ENCODE measurements at places on chromosomes 5 and 9.

DNA sequence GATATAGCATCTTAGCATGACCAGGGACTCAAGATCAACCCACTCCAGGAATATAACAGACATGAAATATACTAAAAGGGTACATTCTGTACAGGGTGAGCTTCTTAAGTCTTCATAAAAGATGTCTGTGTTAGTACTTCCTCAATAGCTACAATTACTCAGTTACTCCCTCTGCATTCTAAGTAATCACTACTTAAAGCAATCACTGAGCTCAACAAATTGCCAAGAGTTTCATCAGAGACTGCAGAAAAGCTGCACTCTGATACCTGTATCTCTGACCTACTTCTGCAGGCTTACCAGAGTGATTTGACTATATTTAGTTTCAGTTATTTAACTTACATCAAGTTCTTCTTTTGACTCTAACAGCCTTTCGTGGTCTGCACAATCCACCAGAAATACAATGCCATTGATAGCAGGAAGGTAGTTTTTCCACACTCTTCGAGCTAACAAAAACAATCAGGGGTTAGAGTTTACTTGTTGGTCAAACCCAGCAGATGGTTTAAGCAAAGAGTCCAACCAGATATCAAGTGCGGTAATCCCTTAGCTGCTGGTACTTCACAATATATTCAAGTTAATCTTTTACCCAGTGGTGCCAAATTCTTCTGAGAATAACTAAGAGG is 23.3 kb downstream of the SAR1B start:
- no peak for DNase-seq

- DNase-seq: no peak
Observed at GRCh38 chr9:129673602-129674001, 8.2 kb downstream of the PRRX2 start.

- no peak for DNase-seq
Observed at GRCh38 chr5:170491479-170491878, 12.3 kb upstream of the KCNIP1 start.

GRCh38 chr5:62577488-62577887 is 1.1 kb upstream of the LRRC70 start:
- DNase-seq: no peak

- no peak for DNase-seq
Observed at GRCh38 chr9:81656871-81657337, 32.4 kb downstream of the TLE1 start.

- DNase-seq: no peak
Observed at GRCh38 chr9:36598273-36598672, 25.6 kb downstream of the MELK start.

GRCh38 chr5:91357806-91358205 is 25.3 kb downstream of the ARRDC3 start:
- DNase-seq: no peak

DNA sequence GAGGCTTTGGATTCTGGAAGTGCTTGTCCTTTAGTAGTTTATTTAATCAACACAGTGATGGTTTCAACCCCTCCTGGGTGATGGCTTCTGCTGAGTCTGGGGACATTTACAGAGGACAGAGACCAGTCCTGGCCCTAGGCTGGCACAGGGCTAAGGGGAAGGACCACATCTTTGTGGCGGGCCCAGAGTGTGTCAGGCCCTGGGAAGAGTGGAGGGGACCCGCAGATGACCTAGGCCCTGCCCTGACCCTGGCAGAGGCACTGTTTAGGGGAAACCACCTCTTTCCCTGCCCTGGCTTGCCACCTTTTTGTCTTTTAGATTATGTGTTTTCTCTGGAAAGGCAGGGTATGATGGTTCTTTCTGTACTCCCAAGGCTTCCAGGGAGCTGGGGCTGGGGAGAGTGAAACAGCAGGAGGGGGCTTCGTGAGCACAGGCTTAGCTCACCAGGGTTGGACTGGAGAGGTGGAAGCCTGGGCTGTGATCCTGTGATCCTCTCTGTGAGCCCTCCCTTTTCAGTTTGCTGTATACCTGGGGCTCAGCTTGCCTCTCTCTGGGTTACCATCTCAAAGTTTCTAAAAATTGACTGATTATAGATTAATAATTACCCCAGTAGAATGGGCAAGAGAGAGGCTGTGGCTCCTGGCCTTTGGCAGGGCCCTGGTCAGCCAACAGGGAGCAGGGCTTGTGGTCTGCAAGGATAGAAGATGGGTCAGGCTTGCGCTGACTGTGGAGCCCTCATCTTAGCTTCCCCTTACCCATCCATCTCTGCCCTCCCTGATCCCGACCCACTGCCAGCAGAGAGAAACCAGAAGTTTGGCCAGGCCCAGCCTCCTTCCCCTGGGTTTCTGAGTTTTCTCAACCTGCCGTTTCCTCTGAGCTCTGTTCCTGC is 1.7 kb upstream of the SYNPO start:
- no peak for DNase-seq

GRCh38 chr5:122311497-122311960 is 508 bp upstream of the SNCAIP start:
- peak; percentile 23 for DNase-seq

- no peak for DNase-seq
Observed at GRCh38 chr9:70197216-70198044, 61.3 kb upstream of the SMC5 start.

DNA sequence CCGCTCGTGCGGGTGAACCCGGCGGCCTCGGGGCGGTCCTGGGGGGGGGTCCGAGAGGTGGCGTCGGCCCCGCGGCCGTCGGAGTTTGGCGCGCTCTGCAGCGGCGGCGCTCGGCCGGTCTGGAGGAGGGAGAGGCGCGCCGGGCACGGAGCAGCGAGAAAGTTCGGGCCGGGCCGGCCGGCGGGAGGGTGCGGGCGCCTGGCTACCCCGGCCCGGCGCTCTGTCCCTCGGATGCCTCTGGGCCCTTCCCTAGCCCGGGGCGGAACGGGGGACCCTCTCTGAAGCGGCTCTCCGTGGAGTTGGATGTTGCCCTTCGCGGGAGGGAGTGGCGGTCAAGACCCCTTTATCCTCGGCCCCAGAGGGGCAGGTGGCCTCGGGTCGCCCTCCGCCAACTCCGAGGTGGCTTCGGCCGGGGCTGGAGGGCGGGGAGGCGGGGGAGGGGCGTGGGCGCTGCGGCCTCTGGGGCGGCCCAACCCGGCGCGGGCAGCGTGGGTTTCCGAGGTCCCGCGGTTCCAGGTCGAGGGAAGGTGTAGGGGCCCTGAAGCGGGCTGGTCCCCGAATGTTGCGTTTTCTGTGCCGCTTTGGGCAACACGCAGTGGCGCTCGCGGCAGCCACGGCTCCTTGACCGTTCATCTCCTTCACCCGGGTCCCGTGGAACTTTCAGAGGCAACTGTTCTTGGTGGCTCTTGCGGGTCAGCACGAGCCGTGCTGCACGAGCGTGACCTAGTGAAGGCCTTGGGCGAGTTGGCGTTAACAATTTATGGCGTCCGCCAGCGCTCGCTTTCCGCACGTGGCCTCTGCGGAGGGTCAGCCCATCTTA is 290.5 kb downstream of the DOCK8 start:
- DNase-seq: peak; percentile 14

DNA sequence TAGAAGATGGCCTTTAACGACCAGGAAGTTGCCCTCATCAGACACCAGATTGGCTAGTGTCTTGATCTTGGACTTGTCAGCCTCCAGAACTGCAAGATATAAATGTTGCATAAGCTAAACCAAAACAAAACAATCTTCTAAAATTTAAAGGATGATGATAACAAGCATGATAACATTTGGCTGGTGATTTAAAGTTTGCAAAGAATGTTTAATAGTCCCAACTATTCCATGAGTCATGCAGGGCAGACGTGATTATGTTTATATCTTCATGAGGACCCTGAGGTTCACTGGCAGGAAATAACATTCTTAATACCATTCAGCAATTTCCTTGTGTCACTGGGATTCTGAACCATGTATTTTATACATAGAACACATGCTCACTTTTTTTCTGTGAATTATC is 319.8 kb downstream of the HCN1 start:
- no peak for DNase-seq

DNA sequence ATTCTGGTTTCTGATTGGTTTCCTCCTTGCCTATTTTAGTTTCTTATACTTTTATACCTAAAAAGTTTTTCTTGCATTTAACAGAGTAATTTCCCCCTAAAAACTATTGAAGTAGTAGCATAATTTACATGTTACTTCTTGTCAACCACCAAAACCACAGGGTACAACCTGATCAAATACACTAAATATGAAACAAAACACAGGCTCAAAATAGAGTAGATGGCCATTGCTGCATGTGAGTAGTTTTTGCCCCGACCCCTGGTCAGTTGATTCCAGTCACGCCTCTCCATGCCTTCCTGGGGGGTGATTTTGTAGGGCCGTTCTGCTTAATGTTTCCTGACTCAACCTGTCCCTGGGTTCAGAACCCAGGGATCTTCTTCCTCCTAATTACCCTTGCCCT is 101.8 kb downstream of the TLE4 start:
- no peak for DNase-seq

DNA sequence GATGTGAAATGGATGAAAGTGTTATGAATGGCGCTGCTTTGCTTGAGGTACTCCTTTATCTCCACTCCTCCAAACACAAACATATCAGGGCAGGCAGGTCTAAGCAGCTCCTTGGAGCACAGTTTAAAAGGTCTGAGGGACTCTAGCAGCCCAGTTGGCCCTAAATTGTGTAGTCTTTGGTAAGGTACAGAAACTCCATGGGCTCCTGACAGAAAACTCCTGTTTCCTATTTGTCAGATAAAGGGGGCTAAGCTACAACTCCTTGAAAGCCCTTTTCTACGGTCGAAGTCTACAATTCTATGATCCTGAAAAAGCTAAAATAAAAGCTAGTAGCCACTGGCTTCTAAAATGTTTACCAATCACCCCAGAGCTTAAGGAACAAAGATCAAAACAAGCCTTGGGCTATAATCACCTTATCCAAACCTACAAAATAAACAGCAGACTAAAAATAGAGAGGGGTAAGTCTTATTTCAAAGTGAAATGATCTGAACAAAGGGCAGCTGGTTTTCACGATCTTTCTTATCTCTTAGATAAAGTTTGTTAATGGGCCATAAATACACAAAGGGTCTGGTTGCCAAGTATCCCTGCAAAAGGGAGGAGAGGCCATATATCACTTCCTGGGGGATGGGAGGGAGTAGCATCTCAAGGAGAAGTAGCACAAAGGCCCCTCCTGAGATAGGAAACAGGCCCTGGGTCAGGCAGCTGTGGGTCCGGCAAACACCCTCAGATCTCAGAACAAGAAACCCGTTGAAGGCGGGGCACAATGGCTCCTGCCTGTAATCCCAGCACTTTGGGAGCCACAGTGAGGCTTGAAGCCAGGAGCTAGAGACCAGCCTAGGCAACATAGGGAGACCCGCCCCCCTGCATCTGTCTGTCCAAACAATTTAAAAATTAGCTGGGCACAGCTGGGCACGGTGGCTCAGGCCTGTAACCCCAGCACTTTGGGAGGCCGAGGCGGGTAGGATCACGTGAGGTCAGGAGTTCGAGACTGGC is 28.3 kb upstream of the DENND4C start:
- DNase-seq: no peak

- DNase-seq: no peak
Observed at GRCh38 chr9:76634356-76635054, 129.7 kb upstream of the PCA3 start.

DNA sequence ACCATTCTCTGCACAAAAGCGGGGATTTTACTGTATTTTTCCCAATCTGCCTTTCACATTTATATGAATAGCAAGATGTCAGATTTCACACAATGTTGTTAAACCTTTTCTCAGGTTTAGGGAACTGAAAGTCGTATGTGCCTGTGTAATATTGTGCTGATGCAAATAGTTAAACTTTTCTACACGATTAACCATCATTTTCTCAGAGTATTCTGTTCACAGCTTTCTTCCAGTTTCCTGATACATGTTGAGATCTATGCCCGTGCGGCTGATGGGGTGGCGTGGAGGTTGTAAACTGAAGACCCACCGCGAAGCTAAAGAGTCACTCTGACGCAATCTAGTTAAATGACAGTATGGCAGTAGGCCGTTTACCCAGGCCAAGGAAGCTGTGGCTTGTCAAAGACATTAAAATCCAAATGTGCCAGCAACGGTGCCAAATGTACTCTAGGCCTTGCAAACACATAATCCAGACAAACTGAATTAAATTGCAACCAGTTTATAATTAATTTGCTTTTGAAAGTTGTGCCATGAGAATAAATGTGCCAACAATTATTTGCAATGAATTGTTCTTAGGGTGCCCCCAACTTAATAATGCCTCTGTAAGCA is 145.7 kb downstream of the EBF1 start:
- DNase-seq: no peak

DNA sequence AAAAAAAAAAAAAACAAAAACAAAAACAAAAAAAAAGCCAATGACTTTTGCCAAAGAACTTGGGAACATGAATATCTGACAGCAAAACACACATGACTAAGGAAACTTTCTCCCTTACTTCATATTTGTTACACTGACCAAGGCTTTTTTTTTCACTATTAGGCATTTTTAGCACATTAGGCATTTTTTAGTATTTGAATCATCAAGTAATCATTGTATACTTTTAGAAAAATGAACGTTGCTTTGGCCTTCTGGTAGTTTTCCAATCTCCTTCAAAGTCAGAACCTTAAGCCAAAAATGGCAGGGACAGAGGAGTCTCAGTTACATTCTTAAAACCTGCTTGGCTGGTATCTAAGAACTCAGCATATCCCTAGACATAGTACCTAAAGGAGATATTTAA is 19.3 kb downstream of the NREP start:
- no peak for DNase-seq

- no peak for DNase-seq
Observed at GRCh38 chr5:161306351-161306995, 240.1 kb downstream of the GABRB2 start.

DNA sequence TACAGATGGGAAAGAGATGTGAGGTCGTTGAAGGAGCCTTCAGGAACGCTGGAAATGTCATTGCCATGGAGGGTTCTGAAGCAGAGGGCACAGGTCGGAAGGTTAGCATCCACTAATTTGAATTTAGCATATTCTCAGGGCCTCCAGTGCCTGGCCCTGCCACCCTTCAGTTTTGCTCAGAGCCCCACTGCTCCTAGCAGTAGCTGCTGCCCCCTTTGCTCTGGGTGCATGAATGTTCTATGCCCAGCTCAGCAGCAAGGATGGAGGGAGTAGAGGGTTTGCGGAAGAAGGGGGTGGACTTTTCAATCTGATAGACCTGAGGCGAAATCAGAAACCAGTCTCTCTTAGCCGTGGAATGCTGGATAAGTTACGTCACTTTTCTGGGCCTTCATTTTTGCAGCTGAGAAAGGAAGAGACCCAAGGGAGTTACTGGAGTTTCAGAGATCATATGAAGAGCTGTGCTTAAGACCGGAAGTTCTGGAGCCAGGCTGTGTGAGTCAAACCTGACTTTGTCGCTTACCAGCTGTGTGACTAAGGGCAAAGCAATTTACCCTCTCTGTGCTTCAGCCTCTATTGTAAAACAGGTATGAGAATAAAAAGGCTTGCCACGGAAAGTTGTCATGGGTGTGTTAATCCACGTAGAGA is 133.2 kb upstream of the PANK3 start:
- no peak for DNase-seq

- no peak for DNase-seq
Observed at GRCh38 chr5:153153086-153153485, 337.4 kb upstream of the GRIA1 start.

DNA sequence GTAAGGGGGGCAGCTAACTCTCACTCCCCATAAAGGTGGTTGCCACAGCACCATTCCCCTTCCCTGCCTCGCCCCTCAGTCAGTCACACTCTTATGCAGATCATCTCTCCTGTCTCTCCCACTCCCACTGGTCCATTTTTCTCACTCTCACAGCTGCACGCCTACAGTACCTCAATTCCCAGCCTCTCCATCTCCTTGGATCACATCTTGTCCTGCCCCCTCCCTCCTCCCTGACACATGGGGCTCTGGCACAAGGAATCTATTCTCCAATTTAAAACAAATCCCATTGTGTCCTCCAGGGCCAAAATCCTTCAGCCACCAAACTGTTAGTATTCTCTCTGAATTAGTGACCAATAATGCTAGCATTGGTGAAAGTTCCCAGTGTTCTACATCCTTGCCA is 114.4 kb downstream of the AUH start:
- DNase-seq: no peak

GRCh38 chr9:113558632-113559502 is 95.3 kb downstream of the RGS3 start:
- no peak for DNase-seq
